ENCODE measurements at places on chromosomes 2 and 18.

GRCh38 chr18:32459361-32460101 is 11.2 kb downstream of the GAREM1 start:
- no peak for DNase-seq

GRCh38 chr2:62931536-62931935 is 119.1 kb upstream of the OTX1 start:
- DNase-seq, result no peak

- DNase-seq, result no peak
Observed at GRCh38 chr2:108910541-108911396, 78.3 kb downstream of the EDAR start.

DNA sequence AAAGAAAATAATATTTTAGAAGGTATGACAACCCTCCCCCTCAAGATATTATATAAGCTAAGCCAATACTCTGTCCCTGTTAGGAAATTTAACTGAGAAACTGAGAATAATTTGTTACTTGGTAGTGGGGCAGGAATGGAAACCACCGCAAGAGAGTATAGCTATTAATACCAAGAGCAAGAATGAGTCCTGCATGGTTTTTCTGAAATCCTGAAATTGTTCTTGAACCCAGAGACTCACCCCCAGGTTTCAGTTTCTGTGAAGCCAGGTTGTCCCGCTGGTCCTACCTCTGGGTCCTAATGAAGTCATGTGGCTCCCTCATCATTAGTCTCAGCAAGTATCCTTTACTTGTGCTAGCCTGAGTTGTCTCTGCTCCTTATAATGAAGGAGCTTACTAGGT is 671.0 kb upstream of the ACVR2A start:
- DNase-seq, result no peak

- DNase-seq, result no peak
Observed at GRCh38 chr2:215083146-215083545, 55.3 kb downstream of the ABCA12 start.

- DNase-seq, result no peak
Observed at GRCh38 chr18:805755-806110, 6.3 kb downstream of the YES1 start.

DNA sequence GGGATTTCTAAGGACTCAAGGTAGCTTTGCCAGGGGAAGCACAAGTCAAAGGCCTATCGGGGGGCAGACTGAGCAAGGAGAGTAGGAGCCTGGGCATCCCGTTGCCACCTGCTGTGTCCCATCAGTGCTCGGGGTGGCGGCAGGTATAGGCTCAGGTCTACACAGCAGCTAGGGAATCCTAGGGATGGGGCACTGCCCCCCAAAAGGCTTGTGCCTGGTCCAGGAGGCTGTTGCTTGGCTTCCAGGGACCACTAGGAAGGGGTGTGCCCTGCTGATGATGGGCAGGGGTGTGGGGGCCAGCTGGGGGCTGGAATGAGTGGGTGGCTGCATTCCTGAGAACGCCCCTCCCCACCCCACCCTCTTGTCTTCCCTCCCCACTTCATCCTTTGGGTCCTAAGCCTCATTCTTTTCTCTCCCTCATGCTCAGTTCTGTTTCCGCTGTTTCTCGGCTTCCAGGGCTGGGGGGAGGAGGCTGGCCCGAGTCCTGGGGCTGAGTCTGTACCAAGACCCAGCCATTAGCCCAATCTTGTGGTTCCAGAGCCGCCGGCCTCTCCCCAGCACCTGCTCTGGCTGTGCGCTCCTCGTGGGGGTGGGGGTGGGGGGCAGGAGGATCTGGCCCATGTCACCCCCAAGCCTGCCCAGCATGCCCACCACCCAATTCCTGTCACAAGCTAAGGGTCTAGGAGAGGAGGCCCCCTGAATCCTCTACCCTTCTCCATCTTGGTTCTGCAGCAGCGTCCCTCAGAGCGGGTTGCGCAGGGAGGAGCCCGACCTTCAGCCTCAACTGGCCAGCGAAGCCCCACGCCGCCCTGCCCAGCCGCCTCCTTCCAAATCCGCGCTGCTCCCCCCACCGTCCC is 12.8 kb downstream of the SPEG start:
- no peak for DNase-seq
